ENCODE measurements at places on chromosomes 7 and 10. TPM values are rescaled to one million over a fixed set of nuclear protein-coding genes. Genes with fewer than 3 reads are reported as not detected.

The FAM25G gene
- not detected for total RNA-seq

The ABCB1 gene
- total RNA-seq = 0.64 TPM

The LRIT1 gene
- not detected for total RNA-seq

The TFPI2 gene
- total RNA-seq = 26.7 TPM

The PLEKHA1 gene
- 46.0 TPM for total RNA-seq

The PSMA2 gene
- total RNA-seq = 58.4 TPM

The CREB5 gene
- total RNA-seq = 10.6 TPM

The TUBGCP2 gene
- total RNA-seq = 50.1 TPM

The OR9A2 gene
- not detected for total RNA-seq

The KIAA1549 gene
- 0.21 TPM for total RNA-seq

The ZNF727 gene
- under 0.01 TPM for total RNA-seq

The ZNF425 gene
- 3.1 TPM for total RNA-seq

The SGMS1 gene
- total RNA-seq = 65.5 TPM

The ADCYAP1R1 gene
- total RNA-seq = not detected

The DGKI gene
- not detected for total RNA-seq

The PPP1R9A gene
- total RNA-seq = 0.85 TPM

The MNX1 gene
- total RNA-seq = not detected

The GPRIN2 gene
- 0.85 TPM for total RNA-seq

The ZNF438 gene
- 0.96 TPM for total RNA-seq

The COX19 gene
- total RNA-seq = 11.5 TPM
